ENCODE measurements at places on chromosomes 4 and X. TPM values are rescaled to one million over a fixed set of nuclear protein-coding genes. Genes with fewer than 3 reads are reported as not detected.

- no peak for DNase-seq
Observed at GRCh38 chrX:19326567-19326966, 17.2 kb upstream of the PDHA1 start.

GRCh38 chr4:21900211-21900610 is 48.4 kb downstream of the KCNIP4 start:
- DNase-seq = no peak

GRCh38 chr4:11739992-11740391 is 311.3 kb upstream of the HS3ST1 start:
- no peak for DNase-seq

- no peak for DNase-seq
Observed at GRCh38 chrX:153907456-153907855, 3.0 kb downstream of the AVPR2 start.

GRCh38 chr4:37666625-37667071 is 19.5 kb downstream of the RELL1 start:
- no peak for DNase-seq

DNA sequence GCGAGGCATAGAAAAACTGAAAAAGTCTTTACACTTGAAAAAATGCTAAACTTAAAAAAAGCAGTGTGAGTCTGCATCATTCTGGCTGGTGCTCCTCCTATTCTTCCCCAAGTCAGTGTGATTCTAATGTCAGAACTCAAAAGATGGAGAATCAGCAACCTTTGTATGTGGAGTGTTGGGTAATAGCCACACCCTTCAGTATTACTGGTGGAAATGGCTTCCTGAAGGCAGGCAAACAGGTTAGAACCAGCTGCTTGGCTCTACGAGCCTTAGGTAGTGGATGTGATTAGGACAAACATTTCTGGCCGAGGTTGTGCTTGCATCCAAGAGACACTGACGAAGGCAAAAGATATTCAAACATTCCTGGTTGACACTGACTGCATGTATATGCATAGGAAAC is 353.4 kb upstream of the TACR3 start:
- DNase-seq = no peak

DNA sequence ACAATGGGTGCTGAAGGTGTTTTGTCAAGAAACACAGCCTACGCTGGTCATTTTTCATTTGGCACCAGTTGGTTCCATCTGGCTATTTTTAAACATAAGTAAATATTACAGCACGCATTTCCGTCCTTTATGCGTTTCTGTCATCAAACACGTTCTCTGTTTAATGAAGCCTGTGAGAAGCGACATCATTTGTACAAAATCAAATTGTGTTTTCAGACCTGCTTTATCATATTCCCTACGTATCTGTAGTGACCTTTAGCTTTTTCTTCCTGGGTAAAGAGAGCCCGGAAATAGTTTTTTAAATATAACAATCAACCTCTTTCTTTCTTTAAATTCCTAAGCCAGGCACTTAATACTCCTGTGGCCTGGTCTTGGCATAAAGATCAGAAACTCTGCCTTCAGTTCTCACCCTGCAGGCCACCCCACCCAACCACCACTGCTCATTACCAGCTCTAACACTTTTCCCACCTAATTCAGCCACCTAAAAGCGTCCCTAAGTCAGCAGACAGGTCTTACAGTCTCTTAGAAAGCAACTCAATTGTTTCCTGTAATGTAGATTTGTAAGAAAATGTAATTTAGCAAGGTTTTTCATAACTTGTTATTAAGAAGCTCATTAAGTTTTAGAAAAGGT is 30.4 kb downstream of the ACSL1 start:
- no peak for DNase-seq

Gene TMEM150C
- 23.1 TPM for polyA plus RNA-seq

Gene CDKL5
- polyA plus RNA-seq = 2.4 TPM

Gene RPL36A
- polyA plus RNA-seq = 2,342 TPM

Gene MUC7
- polyA plus RNA-seq = not detected

Gene ITGB1BP2
- not detected for polyA plus RNA-seq

DNA sequence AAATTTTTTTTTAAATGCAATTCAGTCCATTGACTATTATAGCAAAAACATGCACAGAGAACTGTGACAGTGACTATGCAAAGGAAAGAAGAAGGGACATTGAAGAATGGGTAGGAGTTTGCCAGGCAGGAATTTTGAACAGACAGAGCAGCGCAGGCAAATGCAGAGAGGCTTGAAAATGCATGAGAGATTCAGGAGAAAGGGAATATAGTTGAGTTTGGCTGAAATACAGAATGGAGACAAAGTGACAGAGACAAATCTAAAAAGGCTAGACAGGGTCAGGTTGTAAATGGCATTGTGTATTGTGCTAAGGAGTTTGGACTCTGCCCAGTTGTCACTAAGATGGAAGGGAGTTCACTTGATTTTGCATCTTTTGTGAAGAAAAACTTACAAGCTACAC is 42.4 kb upstream of the IL21 start:
- DNase-seq = no peak

- peak; percentile 35 for DNase-seq
Observed at GRCh38 chrX:67545036-67545821, 1.4 kb downstream of the AR start.

GRCh38 chr4:82201805-82202641 is 171.8 kb downstream of the HNRNPD start:
- DNase-seq = peak; percentile 43

DNA sequence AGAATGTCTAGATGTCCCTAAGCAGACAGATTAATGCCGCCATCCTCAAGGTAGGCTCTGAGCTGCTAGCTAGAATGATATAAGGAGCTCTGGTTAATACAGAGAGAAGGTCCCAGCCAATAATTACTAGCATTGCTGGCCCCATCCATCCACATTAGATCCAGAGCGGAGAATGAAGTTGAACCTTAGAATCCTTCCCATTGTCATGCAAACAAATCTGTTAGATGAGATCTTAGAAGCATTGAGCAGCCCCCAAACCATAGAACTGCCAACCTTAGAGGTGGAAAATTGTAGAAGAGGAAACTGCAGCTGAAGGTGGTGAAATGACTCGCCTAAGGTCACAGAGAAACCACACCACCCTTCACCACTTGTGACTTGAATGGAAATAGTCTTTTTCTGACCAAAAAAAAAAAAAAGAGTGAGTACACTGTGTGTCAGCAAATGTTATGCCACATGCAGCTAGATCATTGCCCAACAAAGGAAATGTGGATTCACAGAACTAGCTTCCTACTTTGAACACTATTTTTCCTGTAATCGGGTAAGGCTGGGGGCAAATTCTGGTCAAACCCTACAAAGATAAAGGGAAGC is 162.1 kb downstream of the SMIM20 start:
- DNase-seq = no peak

DNA sequence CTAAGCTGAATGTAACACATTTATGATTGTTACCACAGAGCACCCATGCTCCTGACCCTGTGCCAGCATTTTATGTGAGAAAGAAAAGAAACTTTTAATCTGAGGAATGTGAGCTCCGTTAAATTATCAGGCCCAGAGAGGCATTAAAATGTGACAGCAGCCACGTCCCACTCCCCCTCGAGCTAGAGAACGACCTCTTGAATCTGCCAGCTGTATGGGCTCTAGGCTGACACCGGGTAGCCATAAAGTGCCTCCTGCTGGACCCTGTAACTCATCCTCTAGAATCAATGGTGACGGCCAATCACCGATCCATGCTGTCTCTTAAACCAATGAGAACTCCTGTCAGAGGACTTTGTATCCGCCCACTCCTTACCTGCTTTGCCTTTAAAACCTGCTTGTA is 110.2 kb upstream of the ADRA2C start:
- DNase-seq = no peak

Gene TMPRSS11A
- not detected for polyA plus RNA-seq

DNA sequence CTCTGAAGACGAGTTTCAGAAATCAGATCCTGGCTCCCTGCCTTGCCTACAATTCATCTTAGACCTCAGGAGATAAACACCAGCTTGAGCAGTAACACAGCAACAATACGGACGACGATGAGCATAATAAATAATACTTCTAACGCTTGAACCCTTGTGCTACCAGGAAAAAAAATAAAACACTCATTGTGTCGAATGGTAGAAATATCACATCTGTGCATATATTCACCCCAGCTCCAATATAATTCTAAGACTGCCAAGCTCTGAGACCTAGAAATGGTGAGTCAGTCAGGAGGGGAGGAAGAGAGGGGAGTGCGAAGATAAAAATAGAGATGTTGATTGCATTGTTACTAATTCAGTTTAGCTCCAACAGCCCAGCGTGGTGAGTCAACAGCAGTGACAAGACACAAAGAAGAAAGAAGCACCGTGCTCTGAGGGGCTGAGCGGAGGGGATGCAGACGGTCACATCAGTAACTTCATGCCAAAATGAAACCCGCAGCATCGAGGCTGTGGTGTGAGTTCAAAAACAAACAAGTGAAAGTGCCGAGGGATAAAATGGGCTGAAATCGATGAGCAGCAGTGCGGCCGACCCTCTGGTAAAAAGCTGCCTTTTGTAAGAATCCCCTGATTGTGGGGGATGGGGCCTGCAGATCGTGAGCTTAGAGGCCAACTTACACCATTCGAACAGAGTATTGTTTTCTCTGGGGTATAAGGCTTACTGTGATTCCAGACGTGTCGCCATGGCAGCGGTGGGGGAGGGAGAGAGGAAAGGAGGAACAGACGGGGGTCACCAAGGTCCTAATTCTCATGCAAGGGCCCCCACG is 150.4 kb downstream of the MGST2 start:
- DNase-seq = peak; percentile 84

GRCh38 chrX:103628386-103629317 is at the start of gene TCEAL1:
TCEAL1 (plus strand) TSS chrX:103628975; CDS start chrX:103629917, 942 bp downstream.
- DNase-seq = peak; percentile 88

- no peak for DNase-seq
Observed at GRCh38 chrX:153732401-153732800, 7.7 kb downstream of the ABCD1 start.

GRCh38 chrX:25049357-25049756 is 33.6 kb upstream of the ARX start:
- DNase-seq = no peak

DNA sequence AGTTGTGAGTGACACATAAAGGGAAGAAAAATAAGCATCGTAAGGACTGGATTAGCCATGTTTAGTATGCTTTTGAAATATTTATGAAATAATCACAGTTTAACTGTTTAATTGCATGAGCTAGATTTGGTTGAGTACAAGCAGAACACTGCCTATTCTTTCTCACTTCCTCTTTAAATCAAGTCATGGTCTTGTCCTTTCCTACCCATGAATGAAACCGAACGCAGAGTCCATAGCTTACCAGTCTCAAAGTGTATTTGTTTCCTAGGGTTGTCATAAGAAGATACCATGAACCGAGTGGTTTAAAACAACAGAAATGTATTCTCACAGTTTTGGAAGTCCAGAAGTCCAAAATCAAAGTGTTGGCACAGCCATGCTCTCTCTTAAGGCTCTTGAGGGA is 684.0 kb upstream of the MAGEB2 start:
- DNase-seq = no peak

DNA sequence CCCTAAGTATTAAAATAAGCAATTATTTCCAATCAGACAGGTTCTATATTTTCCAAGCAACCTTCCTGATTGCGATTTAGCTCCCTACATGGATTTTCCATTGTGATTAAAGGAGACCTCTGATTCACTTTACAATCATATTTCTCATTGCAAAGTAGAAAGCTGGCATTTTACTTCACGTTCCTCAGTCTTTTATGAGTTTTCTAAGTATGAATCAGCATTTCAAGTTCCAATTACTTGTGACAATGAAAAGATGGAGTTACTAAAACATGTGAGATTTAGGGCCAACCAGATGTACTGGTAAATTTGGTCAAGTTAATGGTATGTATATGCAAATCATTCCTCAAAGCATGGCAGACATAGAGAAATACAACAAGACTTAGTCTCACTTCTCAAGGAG is 206.2 kb downstream of the KCNIP4 start:
- DNase-seq = no peak

DNA sequence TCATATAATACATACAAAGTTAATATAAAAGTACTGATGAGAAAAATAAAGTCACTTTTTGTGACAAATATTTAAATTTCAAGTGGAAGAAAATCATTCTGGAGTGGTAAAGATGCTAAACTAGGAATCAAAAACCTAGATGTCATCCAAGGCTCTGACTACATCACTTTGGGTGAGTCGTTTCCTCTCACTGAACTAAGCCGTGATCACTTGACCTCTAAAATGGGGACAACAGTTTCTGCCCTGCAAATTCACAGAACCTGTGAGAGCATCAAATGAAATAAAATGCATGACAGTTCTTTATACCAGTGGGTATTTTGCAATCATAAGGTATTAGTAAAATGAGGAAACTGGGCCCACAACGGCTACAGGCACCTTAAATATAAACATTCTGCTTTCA is 63.8 kb downstream of the PRDM5 start:
- DNase-seq = no peak

- no peak for DNase-seq
Observed at GRCh38 chr4:80096175-80096850, 23.3 kb upstream of the ANTXR2 start.

- no peak for DNase-seq
Observed at GRCh38 chr4:7434766-7435150, at the start of gene PSAPL1. PSAPL1 (minus strand) TSS chr4:7434930; CDS start chr4:7434879, 51 bp downstream.

Gene EPHA5
- polyA plus RNA-seq = 0.44 TPM

- no peak for DNase-seq
Observed at GRCh38 chr4:144818136-144818535, 172.2 kb downstream of the HHIP start.

Gene RAB9B
- 8.2 TPM for polyA plus RNA-seq

DNA sequence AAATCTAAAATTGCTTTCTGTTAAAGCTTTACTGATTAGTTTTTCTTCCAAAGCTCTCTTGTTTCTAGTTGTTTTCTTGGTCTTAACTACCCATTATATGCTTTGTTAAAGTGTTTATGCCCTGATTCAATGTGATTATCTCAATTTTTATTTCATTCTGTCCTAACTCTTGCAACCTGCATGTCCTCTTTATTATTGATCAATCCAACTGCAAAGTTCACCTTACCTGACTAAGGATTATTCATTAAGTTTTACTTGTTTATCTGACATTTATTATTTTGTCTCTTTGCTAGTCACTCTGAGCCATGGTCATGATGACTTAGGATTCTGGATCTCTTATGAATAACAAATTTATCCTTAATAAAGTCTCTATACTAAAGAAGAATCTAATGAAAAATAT is 15.8 kb downstream of the UGT2B10 start:
- no peak for DNase-seq

DNA sequence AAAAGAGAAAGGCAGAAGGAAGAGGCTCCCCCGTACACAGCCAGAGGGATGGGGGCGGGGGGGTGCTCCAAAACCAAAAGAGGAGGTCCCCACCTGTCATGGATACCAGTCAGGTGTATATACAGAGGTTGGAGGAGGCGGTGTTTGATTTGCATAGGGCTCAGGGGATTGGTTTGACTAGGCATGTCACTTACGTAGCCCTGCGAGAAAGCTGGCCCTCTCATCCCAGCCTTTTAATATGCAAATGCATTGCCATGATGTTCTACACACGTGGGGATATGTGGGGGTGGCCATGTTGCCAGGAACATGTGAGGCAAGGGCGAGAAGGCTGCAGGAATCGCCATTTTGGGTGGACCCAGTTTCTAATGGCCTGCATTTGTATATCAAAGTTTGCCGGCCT is 38.6 kb downstream of the TMEM150C start:
- DNase-seq = no peak

DNA sequence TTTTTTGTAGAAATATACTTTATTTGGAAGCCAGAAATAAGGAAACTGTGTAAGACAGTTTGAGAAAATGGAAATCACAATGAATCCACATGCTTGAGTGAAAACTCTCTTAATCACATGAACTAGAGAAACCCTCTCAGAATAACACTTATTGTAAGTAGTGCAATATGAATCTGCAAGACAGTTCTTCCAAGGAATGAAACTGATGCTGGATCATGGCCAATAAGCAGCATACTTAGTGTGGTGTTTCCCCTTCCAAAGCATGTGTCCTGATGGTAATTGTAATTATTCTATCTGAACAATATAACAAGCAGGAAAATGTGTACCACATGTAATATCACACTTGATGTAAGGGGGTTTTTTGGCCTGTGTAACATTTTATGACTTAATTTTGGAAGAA is 1870.5 kb upstream of the TENM3 start:
- peak; percentile 61 for DNase-seq
